ENCODE measurements at places on chromosomes 1 and 21.

GRCh38 chr1:45437323-45437722 is 53.6 kb downstream of the TESK2 start:
- DNase-seq = no peak

DNA sequence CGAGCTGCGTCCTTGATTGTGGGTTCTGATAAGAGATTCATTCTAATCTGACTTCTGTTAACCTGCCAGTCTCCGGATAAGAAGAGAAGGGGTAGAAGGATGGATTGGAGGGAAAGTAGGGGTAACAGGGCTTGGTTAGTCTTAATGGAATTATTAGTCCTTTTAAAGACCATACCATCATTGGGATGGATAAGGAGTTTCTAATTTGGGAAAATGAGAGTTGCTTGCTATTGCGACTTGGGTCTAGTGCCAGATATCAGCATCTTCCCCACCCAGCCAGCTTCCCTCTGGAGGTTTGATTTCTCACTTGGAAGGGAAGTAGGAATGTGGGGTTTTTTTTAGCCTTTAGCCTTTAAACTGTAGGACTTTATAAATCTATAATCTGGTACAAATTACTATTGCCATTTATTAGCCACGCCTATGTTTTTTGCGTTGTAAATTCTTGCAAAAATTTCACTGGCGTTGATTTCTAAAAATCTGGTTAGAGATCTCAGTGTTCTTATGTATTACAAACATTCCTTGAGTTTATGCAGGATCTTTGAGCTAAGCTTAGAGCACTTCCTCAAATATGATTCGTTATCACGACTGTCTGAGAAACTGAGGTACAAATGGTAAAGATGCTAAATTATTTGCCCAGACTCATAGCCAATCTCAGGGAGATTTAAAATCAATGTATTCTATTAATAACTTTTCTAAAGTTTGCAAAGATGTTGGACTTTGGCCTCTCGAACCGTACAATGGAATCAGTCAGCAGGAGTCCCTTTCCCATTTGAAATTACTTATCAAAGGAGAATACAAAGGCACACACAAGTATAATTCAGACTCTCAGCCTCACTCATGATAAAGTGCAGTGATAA is 1.3 kb downstream of the FAM20B start:
- DNase-seq = no peak

DNA sequence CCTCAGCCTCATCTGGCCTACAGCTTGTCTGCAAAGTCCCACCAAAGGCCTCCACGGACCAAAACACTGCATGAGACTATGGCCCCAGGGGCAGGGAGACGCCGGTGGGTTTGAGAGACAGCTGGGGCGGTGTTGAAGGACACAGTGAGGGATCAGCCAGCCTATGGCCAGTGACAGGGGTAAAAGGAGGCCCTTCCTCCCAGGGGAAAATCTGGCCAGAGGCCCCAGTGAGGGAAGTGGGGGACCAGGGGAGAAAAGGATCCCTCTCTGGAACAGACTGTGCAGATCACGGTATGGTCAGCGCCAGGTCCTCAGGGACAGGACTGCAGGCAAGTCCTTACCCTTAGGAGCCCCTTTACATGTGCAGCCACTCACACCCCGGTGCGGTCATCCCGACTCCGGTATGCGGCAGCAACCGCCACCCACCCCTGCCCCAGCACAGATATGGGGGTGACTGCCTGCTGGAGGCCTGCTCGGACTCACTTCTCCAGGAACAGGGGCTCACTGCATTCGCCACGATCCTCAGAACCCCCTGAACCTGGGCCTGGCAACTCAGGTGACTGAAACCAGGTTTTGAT is 1.3 kb downstream of the CERS2 start:
- no peak for DNase-seq

GRCh38 chr1:31834501-31834900 is 18.7 kb upstream of the SPOCD1 start:
- no peak for DNase-seq

- DNase-seq = no peak
Measured at GRCh38 chr1:150362721-150363425, 1.1 kb upstream of the RPRD2 start.
